IPS-NIHi11 (cell line): ENCODE measurements at places on chromosomes 6 and 20.

- no peak for DNase-seq
Observed at GRCh38 chr20:47981222-47981621, 195.9 kb upstream of the SULF2 start.

DNA sequence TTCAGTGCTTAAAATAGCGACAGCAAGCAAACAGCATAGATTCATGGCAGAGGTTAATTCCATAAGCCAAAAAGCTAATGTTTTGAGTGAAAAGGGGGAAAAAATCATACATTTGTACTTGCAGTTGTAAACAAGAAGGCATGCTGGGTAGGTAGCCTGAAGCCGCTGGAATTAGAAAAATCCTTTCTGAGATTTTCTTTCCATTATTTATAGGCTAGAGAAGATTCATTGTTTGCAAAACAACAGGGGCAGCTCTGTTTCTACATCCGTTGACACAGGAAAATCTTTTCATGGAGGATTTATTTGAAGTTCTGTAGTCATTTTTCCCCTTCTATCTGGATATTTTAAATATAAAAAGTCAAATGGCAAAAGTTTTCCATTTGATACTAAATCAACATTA lies 843.9 kb downstream of the QKI start:
- no peak for DNase-seq

GRCh38 chr6:56101141-56101553 lies 146.2 kb downstream of the COL21A1 start:
- DNase-seq, result no peak

DNA sequence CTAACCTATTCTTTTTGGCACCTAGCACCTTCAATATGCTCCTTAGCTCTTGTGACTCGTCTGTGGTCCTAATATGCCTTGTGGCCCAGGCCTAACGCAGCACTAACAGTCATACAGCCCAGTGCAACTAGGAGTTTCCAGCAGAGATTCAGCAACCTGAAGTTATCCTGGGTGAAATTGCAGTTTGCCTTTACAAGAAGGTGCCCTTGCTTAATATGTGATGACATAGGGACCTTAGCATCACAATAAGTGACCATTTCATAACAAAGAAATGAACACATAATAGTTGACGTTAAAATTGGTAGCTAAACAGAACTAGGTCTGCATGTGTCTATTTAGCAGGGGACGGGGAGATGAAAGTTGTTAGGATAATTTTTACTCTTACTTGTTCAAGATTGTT lies 10.1 kb downstream of the FIG4 start:
- no peak for DNase-seq

- DNase-seq, result no peak
Observed at GRCh38 chr6:46440141-46440540, 51.1 kb downstream of the RCAN2 start.

DNA sequence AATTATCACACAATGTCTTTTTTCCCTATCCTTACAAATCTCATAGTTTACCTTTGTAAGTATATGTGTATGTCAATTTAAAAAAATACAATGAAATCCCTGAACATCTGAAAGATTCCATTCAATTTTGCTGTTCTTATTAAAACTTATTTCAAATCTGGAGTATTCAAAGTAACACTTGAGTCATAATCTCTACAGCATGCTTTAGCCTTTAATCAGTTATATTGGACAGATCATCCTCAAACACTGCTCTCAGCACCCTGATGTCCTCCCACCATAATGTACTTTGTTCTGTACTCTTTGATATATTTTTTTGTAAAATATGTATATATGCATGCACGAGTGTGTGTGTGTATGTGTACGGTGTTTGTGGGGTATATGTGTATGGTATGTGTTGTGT lies 83.0 kb upstream of the RPS6KA2 start:
- no peak for DNase-seq

GRCh38 chr20:60424267-60424902 lies 466.2 kb downstream of the CDH26 start:
- no peak for DNase-seq

DNA sequence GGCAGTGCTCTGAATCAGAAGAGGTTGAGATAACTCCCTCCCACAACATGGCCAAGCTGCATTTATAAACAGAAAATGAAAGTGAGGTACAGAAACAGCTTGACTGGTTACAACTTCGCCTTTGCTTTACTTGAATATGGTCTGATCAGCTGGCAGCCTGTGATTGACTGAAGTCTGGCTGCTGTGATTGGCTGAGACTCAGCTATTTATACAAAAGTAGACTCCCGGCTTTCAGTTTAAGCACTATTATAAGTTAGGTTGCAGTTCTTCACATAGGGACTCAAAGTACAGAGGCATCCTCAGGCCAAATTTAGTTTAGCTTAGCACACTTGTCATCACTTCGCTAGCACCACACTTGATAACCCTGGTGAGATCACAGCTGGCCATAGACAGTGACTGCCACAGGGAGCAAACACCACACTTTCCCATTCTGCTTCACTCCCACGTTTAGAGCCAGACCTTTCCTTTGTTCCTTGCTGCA lies 362.6 kb downstream of the EPM2A start:
- no peak for DNase-seq

DNA sequence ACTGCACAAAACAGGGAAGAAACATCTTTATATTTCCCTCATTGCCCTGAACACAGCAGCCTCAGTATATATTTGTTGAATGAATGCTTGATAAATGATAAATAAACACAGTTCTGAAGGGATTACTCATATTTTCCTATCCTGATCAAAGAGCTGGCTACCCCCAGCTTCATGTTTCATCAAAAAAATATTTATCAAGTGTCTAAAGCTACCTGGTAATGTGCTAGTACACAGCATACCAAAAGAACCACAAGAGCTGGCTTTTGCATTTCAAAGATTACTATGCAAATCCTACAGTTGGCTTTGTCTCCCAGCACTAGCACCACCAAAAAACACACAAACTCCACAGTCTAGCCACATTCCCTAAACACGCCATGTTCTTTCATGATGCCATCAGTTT lies 130.0 kb downstream of the BTBD9 start:
- DNase-seq, result peak; percentile 22

DNA sequence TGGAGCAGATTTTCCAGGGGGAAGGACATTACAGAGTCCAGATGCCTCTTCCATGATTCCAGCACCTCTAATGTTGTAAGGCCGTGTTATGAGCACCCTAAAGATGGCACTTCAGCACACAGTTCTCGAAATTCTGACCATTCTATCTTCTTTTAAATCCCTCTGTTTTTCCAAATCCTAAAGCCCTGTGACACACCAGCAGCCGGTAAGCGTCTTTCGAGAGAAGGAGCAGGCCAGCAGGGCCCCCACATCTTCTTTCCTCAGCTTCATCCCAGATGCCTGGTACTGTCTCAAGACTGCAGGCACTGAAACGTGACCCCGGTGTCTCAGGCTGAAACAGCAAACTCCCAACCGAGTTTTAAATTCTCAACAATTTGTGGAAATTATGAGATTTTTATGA lies 211.6 kb upstream of the FOXQ1 start:
- DNase-seq, result no peak

- DNase-seq, result no peak
Observed at GRCh38 chr6:19999319-20000191, 162.4 kb downstream of the ID4 start.

- no peak for DNase-seq
Observed at GRCh38 chr20:36812594-36813463, 39.3 kb upstream of the DSN1 start.

GRCh38 chr6:136014454-136015437 lies 163.2 kb downstream of the PDE7B start:
- DNase-seq, result no peak

DNA sequence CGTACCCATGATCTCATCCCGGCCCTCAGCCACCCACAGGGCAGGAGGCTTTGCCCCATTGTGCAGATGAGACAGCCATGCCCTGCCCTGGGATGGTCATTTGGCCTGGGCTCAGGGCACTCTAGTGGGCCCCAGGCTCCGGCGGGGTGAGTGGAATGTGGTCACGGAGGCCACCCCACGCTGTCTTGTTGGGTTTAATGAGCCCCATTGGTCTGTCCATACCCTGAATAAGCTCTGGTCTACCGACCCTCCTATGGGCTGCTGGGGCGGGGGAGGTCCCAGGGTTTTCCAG lies 50.6 kb downstream of the FGD2 start:
- DNase-seq, result peak; percentile 33

DNA sequence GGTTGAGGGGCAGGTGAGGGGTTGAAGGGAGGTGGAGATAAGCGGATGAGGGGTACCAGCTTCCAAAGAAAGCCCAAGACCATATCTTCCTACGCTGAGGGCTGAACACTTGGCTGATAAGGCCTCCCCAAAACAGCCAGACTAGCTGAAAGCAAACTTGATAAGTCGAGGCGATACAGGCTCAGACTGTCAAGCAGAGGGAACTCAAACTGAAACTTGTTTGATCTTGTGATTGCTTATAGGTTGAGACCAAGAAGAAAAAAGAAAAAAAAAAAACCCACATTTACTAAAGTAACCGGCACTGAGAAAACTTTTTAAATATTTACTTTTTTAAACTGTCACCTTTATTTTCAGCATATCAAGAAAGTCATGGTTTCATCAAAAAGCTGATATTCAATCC lies 73.6 kb downstream of the TRERF1 start:
- no peak for DNase-seq

- DNase-seq, result no peak
Observed at GRCh38 chr6:134026597-134026996, 25.8 kb downstream of the SLC2A12 start.

DNA sequence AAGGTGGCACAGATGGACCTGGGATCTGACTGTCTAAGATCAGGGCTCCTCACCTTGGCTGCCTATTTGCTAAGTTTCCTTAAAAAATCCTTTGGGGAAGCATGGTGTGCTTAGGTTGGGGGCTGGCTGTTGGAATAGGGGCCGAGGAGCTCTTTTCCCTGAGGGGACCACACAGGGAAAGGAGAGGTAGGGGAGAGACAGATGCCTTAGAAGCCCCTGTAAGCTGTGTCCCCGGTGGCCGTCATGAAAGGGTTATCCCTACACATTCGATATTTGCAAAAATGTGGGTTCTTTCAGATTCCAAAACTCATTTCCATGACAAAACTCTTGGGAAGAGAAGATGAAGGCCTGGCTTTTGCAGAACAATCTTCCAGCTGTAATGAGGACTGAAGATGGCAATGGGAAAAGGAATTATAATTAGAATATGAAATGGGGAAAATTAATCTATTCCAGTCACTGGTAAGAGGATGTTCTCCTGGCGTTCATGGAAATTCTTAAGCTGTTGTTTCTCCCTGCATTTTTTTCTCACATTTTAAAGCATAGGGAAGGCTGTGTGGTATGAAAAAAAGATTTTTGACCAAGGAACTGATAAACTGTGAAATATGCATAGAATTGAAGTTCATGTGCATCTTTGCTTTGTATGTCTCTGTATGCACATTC lies 53.8 kb downstream of the TOX2 start:
- no peak for DNase-seq

DNA sequence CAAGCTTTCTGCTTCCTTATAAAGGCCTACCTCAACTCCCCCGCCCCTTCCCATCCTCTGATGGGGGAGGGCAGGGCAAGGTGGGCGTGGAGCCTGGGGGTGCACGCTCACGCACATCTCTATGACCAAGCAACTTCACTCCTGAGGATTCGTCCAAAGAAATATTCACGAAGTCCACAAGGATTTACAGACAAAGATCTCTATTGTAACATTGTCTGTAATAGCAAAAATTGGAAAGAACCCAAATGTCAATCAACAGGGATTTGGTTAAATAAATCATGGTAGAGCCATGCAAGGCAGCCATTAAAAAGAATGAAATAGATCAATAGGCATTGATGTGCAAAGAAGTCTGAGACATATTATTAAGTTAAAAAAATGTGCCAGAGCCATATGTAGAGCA lies 130.4 kb upstream of the AFDN start:
- no peak for DNase-seq

DNA sequence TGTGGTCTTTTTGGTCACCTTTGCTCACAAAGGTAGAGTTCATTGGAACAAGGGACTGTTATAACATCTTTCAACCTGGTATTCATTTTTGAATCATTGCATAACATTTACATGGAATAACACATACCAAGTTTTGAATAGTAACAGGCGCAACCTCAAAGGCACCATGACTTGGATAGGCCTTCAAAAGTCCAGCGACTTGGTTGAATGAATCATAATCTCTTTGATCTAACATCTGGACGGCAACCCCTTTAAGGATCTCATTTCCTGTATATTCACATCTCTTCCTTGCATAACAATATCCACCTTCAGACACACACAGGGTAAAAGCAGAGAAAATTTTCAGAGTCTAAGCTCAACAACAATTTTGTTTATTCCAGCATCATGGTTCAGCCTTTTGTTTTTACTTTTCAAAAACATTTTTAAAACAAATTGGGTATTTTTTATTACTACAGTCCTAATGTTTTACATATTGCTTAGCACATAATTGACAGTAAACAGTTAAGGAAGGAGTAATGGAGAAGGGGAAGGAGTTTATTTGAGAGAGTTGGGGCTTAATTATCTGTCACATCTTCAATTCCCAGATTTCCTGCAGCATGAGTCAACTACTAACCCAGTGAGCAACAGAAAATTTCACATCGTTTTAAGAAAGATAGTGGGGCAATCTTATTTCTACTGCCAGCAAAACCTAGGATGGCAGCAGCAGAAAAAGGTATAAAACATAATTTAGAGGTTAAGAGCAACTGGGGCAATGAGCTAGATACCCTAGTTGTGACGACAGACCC lies 41.8 kb upstream of the F13A1 start:
- no peak for DNase-seq

GRCh38 chr6:22883061-22883717 lies 313.8 kb downstream of the HDGFL1 start:
- no peak for DNase-seq

DNA sequence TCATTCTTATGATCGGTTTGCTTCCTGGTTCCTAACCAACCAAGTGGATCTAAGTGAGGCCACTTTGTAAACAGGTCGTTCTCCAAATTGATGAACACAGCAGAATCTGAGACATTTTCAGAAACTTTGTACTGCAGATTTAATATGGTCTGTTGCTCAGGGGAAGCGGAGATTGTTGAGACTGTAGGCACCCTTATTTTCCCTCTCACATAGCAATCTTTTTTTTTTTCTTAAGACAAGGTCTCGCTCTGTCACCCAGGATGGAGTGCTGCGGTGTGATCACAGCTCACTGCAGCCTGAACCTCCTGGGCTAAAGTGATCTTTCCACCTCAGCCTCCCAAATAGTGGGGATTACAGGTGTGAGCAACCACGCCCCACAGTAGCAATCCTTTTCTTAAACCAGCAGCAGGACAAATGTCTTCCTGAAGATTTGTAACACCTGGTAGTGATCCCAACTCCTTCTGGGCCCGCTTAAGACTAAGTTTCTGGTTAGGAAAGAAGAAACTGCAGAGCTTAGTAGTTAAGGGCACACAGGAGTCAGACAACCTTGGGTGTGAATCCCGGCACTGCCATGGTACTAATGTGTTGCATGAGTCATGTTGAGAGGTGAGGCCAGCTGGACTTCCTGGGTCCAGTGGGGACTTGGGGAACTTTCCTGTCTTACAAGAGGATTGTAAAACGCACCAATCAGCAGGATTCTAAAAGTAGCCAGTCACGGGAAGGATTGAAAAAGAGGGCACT lies 48.4 kb upstream of the EZR start:
- DNase-seq, result no peak

DNA sequence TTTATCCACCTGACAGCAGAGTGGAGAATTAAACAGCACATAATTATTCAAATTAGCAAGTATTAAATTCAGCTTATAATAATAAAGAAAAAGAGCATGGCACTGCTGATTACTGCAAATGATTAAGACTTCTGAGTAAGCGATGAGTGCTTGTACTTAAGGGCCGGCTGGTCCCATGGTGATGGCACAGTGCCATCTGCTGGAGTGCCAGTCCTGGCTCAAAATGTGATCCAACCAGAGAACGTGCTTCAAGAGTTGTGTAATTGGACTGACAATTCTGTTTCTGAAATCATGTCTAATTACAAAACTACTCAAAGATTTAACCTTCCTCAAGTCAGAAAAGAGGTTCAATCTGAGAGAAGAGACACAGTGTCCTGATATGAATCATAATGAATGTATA lies 181.6 kb upstream of the RGS17 start:
- DNase-seq, result peak; percentile 25
